ENCODE measurements at places on chromosomes 6 and 20. TPM values are rescaled to one million over a fixed set of nuclear protein-coding genes. Genes with fewer than 3 reads are reported as not detected.

BACH2 gene
- 0.30 TPM for total RNA-seq

RTN4IP1 gene
- 6.5 TPM for total RNA-seq

ULBP3 gene
- 6.1 TPM for total RNA-seq

TCP11 gene
- under 0.01 TPM for total RNA-seq

DEFB121 gene
- not detected for total RNA-seq

KIAA0408 gene
- total RNA-seq = not detected

PCSK2 gene
- total RNA-seq = not detected

RRAGD gene
- 0.30 TPM for total RNA-seq

SPATS1 gene
- total RNA-seq = not detected

NMBR gene
- not detected for total RNA-seq

PDCD2 gene
- total RNA-seq = 85.3 TPM

MLN gene
- not detected for total RNA-seq

RHAG gene
- total RNA-seq = not detected

SIRPG gene
- total RNA-seq = not detected

CST7 gene
- not detected for total RNA-seq

PHF10 gene
- 32.4 TPM for total RNA-seq

EPB41L2 gene
- total RNA-seq = 51.2 TPM

DNAH8 gene
- 0.76 TPM for total RNA-seq

SYNJ2 gene
- total RNA-seq = 70.4 TPM

ECT2L gene
- total RNA-seq = not detected

OLIG3 gene
- total RNA-seq = not detected

CLIC1 gene
- total RNA-seq = 1,138 TPM

GSTA3 gene
- not detected for total RNA-seq

PSORS1C1 gene
- total RNA-seq = 3.3 TPM

KHDRBS2 gene
- total RNA-seq = not detected

DLL1 gene
- total RNA-seq = 1.7 TPM

SERAC1 gene
- total RNA-seq = 9.0 TPM

LY6G6F gene
- total RNA-seq = not detected

NT5E gene
- total RNA-seq = 239 TPM

CRISP2 gene
- not detected for total RNA-seq

COL19A1 gene
- not detected for total RNA-seq

ISM1 gene
- total RNA-seq = not detected

PPP1R16B gene
- 54.9 TPM for total RNA-seq
